ENCODE measurements at places on chromosomes 6 and 20.
A peak's percentile ranks its signal among the peaks of the same experiment; 100 is the strongest.

DNA sequence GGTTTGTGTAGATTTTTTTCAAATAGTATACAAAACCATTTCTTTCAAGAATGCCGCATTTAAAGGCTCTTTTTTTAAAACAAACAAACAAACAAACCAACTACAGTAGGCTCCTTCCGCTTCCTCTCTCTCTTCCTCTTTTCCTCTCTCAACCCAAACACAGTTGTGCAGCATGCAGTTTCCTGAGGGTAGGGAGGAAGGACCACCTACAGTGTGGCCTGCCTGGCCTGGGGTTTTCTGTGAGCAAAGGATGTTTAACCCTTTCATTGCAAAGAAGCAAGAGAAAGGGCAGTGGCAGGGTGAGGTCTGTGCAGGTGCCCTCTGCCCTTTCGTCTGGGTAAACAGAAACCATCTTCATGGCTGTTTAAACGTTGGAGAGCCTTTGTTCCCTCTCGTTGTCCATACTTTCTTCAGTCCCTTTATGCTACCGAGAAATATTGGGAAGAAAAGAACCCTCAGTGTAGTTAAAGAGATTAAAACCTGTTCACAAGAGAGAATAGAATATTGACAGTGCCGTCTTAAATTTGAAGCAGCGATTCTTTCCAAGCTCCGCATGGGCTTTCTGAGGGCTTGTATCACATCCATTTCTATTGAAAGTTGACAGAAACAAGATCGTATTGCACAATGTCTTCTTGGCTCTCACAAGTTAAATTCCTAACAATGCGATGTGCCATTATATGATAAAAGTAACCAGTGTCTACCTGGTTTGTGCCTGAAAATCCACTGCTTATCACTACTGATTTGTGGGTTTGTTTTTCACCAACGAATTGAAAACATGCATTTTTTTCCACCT lies 215.5 kb upstream of the SNX9 start:
- DNase-seq = no peak

DNA sequence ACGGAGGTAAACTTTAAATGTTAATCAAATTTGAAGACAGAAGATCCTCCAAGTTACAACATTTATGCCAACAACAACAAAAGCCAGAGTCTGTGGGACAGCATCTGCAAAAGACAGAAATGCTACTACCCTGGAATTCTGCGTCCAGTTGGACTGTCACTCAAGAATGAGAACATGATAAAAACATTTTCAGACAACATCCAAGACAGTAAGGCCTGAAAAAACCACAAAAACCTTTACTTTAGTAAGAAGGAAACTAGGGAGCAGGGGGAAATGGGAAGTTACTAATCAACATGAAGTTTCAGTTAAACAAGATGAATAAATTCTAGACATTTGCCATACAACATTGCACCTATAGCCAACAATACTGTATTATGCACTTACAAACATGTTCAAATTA lies 77.6 kb downstream of the MLIP start:
- DNase-seq = no peak

DNA sequence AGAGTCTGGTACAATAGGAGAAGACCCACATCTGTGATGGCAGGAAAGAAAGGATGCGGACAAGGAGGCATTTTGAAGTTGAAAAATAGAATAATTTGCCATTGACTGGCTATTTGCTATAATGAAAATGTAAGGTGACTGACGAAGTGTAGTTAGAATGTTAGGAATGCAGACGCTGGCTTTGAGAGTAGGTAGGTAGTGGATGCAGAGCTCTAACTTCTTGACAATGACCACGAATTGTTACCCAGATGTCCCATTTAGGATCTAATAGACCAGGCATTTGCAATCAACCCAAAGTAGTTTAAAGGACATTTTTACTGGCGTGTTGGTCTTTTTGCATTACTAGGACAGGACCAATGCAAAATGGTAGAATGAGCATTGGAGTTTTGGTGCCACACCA lies 14.2 kb downstream of the MLIP start:
- DNase-seq = no peak

GRCh38 chr6:169847901-169848311 lies 96.5 kb downstream of the ERMARD start:
- DNase-seq = no peak

DNA sequence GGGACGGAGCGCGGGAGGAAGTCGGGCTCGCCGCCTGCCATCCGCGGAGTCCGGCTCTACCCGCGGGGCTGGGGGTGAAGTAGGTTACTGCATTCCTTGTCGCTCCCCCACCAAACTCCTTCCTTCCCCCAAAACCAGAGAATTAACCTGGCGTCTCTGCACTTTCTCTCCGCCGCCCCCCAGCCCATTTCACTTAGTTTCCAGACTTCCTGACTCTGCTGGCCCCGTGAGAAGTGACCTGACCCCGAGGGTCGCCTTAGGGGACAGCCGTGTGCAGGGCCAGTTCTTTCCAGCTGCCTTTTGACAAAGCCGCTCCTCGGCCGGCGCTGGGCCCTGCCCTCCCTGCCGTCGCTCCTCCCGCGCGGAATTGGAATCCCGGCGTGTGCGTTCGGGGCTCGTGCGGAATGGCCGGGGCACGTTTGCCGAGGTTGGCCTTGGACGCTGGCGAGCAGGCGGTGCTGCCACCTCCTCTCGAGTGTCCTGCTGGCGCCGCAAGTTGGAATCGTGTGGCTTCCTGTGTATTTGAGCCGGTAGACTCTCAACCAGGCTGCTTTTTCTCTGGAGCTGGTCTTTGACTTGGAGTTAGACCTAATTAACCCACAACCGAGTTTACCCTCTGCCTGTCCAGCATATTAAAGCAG lies 650 bp downstream of the DCBLD1 start:
- DNase-seq = no peak

DNA sequence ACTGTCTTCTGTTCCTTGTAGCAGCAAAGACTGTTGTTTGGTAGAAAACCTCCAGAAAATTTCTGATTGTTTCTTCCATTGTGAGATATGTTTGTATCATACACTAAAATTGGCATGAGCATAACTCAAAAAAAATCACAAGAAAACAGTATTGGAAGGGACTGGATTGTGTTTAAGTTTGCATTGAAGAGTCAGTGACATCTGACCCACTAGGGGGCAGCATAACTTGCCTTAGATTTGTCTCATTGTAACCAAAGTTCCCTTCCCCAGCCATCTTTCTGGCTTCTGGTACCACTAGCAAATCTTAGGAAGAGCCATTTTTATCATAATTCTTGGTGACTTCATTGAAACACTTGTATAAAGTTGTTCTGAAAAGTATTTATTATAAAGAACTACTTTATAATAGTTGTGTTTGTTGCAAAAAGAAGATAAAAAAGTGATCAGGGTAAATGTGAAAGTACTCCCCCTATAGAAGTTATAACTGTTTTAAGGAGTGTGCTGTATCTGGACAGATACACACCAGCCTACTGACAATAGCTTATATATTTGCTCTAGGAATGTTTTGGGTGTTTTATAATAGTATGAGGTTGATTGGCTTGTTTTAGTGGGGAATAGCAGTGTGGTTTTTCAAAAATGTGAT lies 7.7 kb downstream of the CSTF1 start:
- DNase-seq = peak; percentile 58

DNA sequence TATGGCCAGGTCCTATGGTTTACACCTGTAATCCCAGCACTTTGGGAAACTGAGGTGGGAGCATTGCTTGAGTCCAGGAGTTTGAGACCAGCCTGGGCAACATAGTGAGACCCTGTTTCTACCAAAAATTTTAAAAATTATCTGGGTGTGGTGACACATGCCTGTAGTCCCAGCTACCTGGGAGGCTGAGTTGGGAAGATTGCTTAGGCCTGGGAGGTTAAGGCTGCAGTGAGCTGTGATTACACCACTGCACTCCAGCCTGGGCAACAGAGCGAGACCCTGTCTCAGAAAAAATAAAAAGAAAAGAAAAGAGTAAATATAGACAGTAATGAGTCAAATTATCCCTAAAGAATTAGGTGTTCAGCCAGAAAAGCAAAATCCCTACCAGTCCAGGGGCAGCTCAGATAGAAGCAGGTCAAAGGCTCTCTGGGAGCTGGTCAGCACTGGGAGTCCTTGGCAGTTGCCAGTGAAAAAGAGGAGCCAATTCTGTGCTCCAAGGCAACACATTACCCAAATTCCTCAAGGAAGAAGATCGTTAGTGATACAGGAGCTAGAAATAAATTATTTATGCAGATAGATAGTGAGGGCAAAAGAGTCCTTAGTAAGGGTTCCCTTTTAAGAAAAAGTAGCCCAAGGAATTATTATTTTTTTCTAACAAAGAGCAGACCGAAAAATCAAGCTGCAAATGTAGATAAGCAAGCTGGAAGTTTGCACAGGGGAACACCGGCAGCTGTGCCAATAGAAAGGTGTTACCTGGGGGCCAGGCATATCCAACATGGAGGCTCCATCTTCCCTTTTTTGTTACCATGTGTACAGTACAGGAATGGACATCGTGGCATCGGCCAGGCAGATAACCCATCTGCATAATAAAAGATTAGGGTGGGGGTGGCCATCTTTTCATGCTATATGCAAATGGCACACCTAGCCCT lies 31.4 kb upstream of the SEC63 start:
- no peak for DNase-seq

GRCh38 chr6:1596088-1596852 lies 13.4 kb upstream of the FOXC1 start:
- DNase-seq = no peak

DNA sequence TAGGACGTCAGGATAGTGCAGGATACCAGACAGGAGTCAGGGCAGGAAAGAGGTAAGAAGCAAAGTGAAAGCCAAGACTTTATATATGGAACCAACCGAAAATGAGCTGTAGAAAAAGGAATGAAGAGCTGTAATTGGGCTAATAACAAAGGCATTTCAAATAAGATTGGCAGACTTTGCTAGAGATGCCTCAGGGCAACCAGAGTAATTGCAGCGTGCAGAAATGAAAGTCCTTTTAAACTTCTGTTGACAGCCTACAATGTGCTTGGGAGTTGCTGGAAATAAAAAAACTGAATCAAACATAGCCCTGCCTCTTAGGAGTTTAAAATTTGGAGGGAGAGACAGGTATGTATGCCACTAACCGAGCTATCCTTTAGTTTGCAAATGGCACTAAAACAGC lies 56.4 kb upstream of the NKX2-4 start:
- no peak for DNase-seq

DNA sequence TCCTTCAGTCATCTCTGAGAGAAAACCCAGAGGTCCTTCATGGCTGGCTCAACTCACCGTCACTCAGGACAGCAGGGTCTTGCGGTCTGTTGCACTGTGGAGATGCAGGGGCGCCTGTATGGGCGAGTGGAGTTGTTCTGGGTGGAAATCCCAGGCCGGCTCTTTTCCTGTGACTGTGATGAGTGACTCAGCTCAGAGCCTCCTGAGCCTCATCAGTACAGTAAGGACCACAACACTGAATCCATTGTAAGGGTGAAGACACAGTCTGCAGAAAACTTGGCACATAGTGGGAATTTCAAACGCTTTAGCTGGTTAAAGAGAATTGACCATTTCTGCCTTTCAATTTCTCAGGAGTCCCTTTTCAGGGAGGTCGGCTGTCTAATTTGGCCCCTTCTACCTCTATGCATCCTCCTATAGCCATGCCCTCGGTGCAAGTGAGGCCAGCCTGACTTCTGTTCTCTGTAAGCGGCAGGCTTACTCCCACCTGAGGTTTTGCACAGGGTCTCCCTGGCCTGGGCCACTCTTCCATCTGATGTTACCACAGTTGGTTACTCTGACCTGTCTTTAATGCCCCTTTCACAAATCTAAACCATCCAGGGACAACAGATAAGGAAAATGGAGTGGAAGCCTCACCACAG lies 35.5 kb upstream of the TBXT start:
- DNase-seq = no peak

DNA sequence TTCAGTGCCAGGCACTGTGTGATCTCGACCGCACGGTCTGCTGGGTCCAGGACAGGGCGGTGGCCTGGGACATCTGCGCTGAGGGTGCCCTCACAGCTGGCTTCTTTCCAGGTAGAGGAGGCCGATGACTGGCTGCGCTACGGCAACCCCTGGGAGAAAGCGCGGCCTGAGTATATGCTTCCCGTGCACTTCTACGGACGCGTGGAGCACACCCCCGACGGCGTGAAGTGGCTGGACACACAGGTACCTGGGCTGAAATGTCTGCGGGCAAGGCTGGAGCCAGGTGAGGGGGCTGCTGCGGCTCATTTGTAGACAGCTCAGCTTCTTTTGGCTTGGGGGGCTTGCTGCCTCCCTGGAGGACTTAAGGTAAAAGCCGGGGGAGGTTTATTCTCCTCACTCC lies 26.6 kb downstream of the PYGB start:
- no peak for DNase-seq

- no peak for DNase-seq
These were observed 115.1 kb downstream of the JAG1 start for GRCh38 chr20:10558635-10559187.

Data from AG09319 (cell line).